ENCODE measurements at places on chromosomes 4 and X.

DNA sequence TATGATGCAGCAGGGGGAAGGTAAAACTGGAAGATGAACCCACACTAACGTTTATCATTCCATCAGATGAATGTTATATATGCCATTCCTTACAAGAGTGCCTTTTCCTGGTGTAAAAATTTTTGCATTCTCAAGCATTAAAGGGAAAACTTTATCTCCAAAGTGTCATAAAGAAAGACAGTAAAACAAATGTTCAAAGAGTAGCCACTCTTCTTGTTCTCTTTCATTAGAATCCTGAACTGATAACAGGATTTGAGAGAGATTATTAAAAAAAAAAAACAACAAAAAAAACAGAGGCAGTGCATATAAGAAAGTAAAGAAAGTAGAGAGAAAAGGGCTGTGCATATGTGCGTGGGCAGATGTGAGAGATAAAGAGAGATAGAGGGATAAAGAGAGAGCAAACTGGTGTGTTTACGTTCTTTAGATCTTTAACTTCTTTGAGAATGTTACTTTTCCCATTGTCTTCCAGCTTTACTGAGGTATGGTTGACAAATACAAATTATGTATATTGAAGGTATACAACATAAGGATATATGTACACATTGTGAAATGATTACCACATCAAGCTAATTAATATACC, 275.4 kb downstream of the HS3ST1 start:
- no peak for DNase-seq

DNA sequence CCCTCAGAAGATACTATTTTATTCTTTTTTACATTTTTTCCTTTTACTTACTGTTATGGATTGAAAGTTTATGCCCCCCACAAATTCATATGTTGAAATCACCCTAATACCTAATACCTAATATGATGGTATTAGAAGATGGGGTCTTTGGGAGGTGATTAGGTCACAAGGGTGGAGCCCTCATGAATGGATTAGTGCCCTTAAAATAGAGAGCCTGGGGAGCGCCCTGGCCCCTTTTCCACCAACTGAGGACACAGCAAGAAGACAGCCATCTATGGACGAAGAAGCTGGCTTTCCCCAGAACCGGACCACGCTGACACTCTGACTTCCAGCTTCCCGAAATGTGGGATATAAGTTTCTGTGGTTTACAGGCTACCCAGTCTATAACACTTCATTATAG, 58.6 kb upstream of the FAT1 start:
- no peak for DNase-seq

GRCh38 chr4:112514647-112515197, 1.3 kb downstream of the NEUROG2 start:
- no peak for DNase-seq

GRCh38 chr4:108941904-108942430, 179.1 kb upstream of the ETNPPL start:
- no peak for DNase-seq

GRCh38 chr4:173527103-173527891, 2.7 kb downstream of the HAND2 start:
- no peak for DNase-seq

- no peak for DNase-seq
These were observed 3.3 kb downstream of the COQ2 start for GRCh38 chr4:83281307-83281706.

DNA sequence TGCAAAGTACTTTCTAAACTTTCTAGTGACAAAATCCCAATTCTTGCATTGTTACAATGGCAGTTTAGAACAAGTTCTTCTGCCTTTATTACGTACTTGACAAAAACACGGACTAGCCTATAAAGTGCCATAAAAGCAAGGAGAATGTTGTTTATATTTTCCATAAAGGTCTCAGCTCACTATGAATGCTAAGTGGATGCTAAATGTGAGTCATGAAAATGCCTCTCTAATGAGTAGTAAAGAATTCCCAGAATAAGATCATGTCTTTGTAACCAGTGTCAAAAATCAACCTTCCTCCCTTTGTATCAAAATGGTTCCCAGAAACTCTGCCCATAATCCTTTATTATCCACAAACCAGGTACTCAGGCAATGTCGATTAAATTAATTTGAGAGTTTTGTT, 539.8 kb upstream of the SLIT2 start:
- DNase-seq: no peak

DNA sequence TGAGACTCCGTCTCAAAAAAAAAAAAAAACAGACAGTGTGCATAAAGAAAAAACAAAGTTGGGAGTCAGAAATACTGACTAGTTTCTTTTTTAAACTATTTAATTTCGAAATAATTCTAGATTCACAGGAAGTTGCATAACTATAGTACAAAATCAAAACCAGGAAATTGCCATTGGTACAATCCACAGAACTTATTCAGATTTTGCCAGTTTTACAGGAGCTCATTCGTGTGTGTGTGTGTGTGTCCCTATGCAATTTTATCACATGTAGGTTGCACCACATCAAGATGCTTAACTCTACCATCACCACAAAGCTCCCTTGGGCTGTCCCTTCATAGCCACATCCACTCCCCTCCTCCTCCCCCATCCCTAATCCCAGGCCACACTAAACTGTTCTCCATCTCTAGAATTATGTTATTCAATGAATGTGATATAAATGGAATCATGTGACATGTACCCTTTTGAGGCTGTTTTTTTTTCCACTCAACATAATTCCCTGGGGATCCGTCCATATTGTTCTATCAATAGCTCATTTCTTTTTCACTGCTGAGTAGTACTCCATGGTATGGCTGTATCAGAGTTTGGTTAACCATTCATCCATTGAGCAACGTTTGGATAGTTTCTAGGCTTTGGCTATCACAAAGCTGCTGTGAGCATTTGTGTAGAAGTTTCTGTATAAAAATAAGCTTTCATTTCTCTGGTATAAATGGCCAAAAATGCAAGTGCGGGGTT, 16.3 kb upstream of the DDX3X start:
- DNase-seq: no peak

- no peak for DNase-seq
These were observed 74.4 kb downstream of the MTMR1 start for GRCh38 chrX:150767475-150768131.

GRCh38 chrX:130174045-130174704, 2.4 kb downstream of the RAB33A start:
- DNase-seq: peak; percentile 84

DNA sequence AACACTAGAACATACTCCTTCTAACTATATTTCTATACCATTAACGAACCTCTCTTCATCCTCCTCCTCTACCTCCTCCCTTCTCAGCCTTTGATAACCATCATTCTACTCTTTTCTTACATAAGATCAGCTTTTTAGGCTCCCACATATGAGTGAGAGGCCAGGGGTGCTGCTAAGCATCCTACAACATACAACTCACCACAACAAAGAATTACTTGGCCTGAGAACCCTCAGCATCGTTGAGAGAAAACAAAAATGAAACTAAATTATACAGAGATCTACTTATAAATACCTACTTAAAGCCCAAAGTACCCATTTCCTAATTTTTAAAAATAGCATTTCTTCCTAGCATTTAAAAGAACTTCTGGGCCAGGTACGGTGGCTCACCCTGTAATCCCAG, 77.7 kb downstream of the CC2D2A start:
- no peak for DNase-seq

- no peak for DNase-seq
These were observed 18.6 kb upstream of the TMEM185A start for GRCh38 chrX:149650162-149650561.

DNA sequence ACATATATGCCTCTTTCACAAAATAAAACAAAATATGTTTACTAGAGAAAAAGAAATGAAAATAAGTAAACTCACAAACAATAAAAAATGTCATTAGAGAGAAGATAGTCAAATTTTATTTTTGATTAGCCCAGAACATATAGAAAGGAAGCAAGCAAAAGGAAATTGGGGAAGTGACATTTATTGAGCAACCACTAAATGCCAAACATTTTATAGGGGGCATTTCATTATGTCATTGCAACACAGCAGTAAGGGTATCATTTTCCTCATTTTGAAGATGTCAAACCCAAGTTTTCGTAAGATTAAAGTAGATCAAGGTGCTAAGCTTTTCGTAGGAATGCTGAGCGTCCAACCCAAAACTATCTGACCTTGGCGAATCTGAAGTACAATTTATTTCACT, 1331.5 kb upstream of the PABPC4L start:
- DNase-seq: no peak

DNA sequence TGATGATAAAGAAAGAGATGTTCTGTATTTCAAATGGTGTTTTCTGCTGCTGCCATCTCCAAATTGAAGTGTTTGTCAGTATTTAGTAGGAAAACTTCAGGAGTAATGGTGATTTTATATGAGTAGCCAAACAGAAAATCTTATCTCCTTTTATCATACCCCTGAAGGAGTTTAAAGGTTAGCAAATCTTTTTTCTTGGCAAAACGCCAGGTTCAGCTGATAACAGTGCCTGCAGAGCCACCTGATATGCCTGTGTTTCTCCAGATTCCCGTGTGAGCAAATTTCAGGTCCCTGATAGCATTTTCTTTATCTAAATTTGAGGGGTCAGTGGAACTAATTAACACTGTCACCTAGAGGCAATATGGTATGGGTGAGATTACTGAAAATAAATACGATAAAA, 65.8 kb upstream of the ETNPPL start:
- DNase-seq: no peak

DNA sequence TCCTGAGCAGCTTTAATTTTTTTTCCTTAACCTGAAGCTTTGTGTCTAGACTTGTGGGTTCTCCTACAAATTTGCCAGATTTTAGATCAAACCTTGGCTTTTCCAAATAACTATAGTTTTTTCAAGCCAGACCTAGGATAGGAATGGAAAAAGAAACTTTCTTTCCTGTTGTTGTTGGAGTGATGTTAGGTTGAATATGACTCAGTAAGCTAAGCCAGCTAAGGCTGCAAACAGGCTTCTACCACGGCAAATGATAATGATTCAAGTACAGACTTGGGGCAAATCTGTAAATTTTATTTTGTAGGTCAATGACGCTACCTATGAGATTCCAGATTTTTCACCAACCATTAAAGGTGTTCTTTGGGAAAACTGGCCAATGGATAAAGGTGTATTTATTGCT, 45.6 kb downstream of the WDR19 start:
- no peak for DNase-seq

DNA sequence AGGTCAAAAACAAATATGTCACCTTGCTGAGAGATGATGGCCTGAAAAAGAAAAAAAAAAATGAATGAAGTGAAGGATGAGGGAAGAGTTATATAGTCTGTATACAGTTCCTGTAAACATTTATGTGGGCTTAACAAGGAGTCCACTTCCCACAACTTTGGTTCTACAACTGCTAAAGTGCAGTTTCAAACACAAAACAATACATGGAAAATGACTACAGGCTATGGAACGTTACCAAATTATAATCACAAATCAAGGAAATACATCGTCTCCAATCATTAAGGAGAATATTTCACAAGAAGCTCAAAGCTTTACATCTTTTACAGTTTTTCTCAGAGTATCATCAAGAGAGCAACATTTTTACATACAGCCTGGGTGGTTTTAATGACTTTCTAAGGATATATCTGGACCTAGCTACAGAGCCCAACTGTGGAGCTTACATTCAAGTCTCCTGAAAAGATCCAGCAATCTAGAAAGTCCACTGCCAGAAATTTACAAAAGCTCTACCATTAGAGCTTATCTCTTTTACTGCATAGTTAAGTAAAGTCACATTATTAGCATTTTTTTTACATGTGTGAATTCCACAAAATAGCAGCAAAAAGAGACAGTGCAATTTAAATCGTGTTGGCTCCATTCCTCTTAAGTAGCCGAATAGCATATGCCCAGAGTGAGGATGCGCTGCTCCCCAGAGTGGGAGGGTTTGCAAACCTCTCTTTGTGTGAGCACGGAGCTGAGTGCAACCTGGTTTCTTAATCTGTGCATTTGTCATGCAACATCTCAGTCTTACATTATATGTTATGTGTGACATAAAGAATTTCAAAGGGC, 128.3 kb downstream of the MANBA start:
- no peak for DNase-seq

DNA sequence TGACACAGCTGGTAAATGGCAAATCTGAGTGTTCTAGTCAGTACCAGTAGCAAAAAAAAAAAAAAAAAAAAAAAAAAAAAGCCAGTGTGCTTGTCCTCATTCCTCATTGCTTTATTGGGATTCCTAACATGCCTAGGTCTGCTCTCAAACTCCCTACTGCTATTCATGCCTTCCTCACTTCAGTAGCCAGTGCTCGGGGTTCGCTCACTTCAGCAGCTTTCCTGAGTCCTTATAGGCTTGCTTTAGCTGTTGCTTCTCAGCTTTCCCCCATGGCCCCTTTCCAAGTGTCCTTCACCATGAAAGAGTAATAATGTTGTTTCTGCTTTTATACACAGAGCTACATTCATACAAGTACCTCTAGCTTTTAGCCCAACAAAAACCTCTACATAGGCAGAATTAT, 30.8 kb downstream of the SLITRK2 start:
- no peak for DNase-seq

GRCh38 chr4:17206829-17207801, 304.8 kb downstream of the QDPR start:
- DNase-seq: no peak

- DNase-seq: no peak
These were observed 1147.1 kb downstream of the STIM2 start for GRCh38 chr4:28007693-28008092.

DNA sequence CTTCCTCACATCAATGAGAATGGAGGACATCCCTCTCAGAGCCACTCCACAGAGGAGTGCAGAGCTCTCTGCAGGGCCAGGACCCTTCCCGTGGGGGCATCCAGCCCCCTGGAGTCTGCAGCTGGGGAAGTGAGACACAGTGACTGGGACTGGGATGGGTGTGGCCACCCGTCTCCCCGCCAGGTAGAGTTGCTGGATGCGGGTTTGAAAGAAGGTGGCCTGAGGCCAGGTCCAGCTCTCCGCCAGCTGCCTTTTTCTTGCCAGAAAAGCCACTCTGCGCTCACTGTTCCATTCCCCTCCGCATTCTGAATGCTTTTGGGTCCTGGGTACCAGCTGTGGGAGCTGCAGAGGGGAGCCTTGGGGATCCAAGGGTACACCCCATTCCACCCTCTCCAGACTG, 82.6 kb downstream of the ABLIM2 start:
- peak; percentile 51 for DNase-seq

DNA sequence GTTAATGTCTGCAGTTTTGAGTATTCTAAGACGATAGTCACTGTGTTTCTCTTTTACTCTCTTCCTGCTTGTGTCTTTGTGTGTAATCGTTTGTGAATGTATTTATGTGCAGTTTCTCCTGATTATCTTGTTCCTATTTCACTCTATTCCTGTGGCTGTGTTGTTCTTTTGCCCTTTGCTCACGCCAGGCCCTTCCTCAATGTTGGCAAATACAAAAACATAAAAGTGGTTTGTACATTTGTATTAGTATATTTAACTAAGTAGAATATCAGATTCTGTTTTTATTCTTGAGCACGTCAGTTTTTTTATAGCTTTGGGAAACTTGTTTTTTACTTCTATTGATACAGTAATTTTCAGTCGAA, 107.6 kb upstream of the BMPR1B start:
- DNase-seq: no peak

GRCh38 chrX:24110069-24110468, 39.5 kb upstream of the ZFX start:
- no peak for DNase-seq

DNA sequence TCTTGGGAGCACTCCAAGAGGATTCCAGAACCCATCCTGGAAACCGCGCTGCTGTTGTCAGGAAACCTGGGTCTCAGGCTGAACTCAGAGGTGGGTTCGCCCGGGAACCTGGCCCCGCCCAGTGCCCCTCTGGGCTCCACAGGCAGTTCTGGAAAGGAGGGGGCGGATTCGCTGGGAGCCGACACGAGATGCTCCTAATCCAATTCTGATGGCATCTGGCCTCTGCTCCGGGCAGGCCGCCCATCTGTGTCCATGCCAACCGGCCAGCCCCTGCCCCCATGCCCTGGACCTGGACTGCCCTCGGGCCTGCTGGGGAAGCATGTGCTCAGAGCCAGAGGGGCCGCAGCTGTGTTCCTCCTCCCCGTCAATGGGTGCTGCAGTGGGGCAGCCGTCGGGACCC, 21.0 kb downstream of the ATP2B3 start:
- DNase-seq: no peak

Data from posterior vena cava (tissue), 2 donors.